ENCODE measurements at places on chromosomes 7 and 10.

- DNase-seq = no peak
These were observed 44.5 kb downstream of the STARD3NL start for GRCh38 chr7:38222481-38223096.

DNA sequence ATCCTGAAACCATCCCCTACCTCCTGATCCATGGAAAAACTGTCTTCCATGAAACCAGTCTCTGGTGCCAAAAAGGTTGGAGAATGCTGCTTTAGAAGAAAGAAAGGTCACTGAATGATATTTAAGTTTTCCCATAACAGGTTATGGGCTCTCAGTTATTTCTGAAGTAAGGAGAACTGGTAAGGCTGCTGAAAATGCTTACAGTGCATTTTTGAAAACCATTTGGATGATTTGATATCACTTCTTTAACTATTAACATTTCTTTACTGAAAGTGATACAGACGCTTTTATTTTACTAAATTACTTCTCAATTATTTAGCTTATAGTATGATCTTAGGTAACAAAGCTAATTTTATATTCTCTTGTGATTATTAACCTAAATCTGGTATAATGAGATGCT, 1094.4 kb upstream of the C7orf33 start:
- no peak for DNase-seq

- no peak for DNase-seq
These were observed 6.6 kb upstream of the PDSS1 start for GRCh38 chr10:26690731-26691475.

- no peak for DNase-seq
These were observed 139.4 kb downstream of the MAD1L1 start for GRCh38 chr7:2093215-2093842.
